ENCODE measurements at places on chromosomes 1 and 21. TPM values are rescaled to one million over a fixed set of nuclear protein-coding genes. Genes with fewer than 3 reads are reported as not detected.

LRRC7 gene
- 7.2 TPM for polyA plus RNA-seq

- DNase-seq = no peak
Observed at GRCh38 chr1:4452701-4453100, 201.7 kb upstream of the AJAP1 start.

OR6N1 gene
- not detected for polyA plus RNA-seq

DNA sequence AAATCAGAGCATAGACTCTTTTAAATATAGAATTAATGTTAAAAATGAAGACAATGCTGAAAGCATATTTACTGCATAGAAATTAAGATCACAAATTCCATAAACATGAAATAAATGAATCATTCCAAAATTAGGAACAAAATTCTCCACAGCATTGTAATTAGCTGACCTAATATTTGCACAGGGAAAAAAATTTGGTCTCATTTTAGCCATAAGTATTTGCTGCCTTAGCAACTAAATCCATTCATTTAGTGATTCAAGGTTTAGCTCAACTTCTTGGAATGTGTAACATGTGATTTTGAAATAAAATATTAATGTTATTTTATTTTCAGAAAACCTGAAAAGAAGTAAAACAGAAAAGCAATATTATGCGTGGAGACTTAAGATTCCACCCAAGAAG, 25.5 kb downstream of the ADAMTS5 start:
- DNase-seq = no peak

- no peak for DNase-seq
Observed at GRCh38 chr1:105544475-105544874, 1512.0 kb upstream of the PRMT6 start.

DNA sequence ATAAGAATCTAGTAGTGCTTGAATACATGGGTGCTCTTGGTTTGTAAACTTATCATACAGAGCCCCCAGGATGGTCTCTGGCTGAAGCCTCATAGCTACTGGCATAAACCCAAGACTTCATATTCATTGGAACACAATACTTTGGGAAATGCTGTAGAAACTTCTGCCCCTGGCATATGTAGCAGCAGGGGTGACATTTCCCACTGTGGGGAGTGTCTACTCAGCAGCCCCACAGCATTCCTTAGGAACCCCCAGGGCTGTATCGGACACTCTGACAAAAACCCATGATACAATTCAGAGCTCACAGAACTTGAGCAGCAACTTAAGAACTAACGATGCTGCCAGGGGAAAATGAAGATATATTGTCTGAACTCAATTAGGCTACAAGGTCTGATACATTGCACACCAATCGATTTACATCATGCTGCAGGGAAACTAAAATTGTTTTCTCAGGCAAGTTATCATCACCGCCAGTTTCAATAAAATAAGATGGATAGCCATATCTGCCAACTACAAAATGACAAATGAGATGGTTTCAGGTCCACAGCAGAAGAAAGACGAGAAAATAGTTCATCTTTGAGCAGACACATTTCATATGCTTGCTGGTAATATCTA, 181.1 kb upstream of the GREM2 start:
- no peak for DNase-seq

IFNAR1 gene
- polyA plus RNA-seq = 44.0 TPM

DNA sequence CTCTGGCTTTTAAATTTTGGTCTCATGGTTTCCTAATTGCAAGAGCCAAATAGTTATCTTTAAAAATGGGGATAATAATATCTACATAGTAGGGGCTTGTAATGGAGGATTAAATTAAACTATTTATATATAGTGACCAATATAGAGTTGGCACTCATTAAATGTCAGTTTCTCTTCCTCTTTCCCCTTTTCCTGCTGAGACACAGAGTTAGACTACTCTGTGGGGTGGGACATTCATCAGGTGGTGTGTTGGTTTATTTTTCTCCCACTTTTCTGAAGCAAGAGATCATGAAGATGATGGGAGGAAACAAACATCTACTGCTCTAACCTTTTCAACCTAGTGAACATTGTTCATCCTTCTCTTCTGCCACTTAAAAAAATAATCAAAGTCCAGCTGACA, 17.3 kb upstream of the RAP1A start:
- no peak for DNase-seq

GRCh38 chr1:244242446-244242845, 191.4 kb downstream of the ZBTB18 start:
- no peak for DNase-seq

DNA sequence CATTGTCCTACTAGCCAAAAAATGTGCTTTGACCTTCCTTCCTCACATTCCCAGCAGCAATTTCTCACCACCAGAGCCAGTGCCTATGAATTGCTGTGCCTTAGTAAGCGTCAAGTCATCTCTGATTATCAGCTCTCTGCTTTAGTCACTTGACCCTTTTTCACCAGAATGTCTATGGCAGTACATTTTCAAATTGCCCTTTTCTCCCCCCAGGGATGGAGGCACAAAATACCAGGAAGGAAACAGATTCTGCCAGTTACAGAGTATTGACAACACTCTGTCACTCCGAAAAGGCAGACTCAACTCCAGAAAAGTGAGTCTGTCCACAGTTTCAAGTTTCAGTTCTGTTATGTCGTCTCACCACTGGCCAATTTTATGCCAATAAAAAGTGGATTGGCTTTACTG, 167.4 kb downstream of the TNFSF18 start:
- DNase-seq = no peak

CORT gene
- 0.82 TPM for polyA plus RNA-seq

NHLH1 gene
- polyA plus RNA-seq = 0.23 TPM

DNA sequence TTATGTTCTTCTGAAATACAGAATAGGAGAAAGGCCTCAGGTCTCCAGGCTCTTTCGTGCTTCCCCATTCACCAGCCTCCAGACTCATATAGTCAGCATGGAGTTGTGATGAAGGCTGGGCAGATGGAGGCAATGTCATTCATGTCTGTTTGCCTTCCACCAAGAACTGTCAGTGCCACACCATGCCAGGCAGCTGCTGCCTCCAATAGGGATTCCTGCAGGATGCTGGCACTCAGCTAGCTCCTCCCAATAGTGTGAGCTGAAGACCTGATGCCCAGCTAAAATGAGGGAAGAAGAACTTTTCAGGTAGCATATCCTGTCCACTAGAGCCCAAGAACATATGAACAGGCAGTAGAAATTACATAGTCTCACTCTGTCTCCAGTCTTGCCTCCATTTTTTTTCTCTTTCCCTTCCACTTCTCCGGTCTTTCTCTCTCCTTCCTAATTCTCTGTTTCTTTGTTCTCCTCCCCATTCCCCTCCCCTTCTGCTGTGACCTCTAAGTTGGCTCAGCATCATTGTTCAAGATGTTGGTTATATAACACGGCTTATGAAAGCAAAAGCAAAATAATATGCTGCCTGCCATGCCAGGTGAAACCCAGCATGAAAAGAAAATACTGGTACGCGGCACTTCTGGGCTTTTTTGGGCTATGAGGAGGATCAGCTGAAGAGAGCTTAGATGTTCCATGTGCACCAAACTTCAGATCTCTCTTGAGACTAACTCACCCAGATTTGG, 17.3 kb downstream of the GLUL start:
- no peak for DNase-seq

GUCA2B gene
- polyA plus RNA-seq = not detected

- DNase-seq = no peak
Observed at GRCh38 chr1:21833392-21833976, 21.4 kb downstream of the LDLRAD2 start.

- DNase-seq = peak; percentile 33
Observed at GRCh38 chr1:185045814-185046492, 595 bp downstream of the RNF2 start.

- DNase-seq = no peak
Observed at GRCh38 chr1:56387071-56387740, 192.2 kb downstream of the PLPP3 start.

INAVA gene
- 39.4 TPM for polyA plus RNA-seq

KRTAP13-3 gene
- polyA plus RNA-seq = not detected

DNA sequence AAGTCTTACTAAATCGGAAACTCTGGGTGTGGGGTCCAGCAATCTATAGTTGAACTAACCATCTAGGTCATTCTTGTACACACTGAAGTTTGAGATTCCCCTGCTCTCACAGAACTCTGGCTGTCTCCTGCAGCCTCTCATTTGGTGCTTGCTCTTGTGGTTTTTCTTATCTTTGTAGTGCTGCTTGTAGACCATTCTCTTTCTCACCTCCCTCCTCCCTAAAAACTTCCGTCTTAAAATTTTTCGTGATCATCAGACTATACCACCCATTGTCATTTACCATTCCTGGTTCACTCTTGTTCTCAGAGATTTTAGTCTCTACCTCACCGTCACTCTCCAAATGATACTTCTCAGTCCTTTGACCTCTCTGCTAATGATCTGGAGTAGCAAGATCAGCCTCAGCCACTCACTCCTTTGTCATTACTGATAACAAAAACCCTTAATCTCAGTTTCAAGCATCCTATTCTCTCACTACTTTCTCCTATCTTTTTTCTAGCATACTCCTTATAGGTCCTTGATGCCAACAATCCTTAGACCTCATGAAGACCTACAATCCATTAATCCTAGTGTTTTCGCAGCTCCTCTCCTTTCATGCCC, 13.0 kb upstream of the EPHX4 start:
- DNase-seq = no peak

DNA sequence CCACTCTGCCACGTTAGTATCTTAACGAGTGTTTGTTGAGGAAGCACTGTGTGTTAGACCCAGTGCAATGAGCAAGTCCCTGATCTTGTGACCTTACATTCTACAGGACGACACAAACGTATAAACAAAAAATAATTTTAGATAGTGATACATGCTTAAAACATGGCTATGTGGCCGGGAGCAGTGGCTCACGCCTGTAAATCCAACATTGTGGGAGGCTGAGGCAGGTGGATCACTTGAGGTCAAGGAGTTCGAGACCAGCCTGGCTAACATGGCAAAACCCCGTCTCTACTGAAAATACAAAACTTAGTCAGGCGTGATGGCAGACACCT, 19.6 kb downstream of the MTX1 start:
- DNase-seq = no peak

- no peak for DNase-seq
Observed at GRCh38 chr1:209800984-209801834, 4.7 kb downstream of the IRF6 start.

- DNase-seq = no peak
Observed at GRCh38 chr1:210340311-210340710, 11.6 kb downstream of the HHAT start.

HSPA6 gene
- polyA plus RNA-seq = 0.34 TPM

LCE3E gene
- polyA plus RNA-seq = not detected

DNA sequence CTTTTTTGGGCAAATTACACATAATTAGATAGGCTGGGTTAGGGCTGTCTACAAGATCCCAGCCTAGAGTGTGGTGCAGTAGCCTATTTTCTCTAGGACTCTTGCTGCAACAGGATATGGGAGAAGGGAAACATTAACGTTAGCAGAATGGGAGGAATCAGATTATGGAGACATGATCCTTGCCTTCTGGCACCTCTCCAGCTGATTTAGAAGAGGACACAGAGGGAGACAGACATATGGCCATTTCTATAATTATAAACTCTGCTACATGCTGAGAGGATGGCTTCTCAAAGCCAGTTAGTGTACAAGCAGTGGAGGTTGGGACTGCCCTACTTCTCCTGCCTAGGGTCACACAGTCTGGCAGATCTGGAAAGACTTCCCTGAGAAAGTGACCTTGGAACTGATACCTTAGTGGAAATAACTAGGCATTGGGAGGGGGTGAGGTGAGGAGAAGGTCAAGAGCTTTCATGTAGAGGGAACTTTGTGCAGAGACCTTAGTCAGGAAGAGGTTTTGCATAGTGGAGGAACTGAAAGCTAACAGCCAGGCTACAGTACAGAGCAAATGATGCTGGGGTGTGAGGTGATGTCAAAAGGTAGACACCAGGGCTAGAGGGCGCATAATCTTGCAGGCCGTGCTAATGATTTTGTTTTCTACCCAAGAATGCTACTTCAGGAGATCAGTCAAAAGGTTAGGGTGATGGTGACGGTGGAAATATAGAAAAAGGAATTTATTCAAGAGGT, 1.2 kb upstream of the CD1D start:
- DNase-seq = no peak

DNA sequence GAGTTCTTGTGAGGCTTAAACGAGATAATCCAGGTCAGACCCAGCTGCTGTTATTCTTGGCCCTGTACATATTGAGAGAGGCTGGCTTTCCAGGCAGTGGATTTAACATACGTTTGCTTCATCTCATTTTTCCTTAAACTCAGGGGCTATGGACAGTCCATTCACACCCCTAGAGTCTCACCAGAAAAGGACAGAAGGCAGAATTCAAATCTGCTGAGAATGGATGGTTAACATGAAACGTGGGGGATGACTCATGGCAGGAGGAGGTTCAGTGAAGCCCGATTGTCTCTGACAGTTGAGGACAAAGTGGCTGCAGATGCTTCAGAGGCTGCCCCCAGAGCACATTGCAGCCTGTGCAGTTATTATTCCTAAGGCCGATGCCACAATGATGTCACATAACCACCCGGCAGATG, 39.5 kb downstream of the TGFB2 start:
- DNase-seq = no peak

CELA3A gene
- not detected for polyA plus RNA-seq

DNA sequence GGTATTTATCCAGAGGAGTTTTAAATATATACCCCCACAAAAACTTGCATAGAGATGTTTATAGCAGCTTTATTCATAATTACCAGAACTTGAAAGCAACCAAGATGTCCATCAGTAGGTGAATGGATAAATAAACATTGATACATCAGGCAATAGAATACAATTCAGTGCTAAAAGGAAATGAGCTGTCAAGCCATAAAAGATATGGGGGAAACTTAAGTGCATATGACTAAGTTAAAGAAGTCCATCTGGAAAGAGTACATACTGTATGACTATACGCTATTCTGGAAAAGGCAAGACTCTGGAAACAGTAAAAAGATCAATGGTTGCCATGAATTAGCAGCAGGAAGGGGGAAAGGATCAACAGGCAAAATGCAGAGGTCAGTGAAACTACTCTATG, 366.7 kb downstream of the HHIPL2 start:
- no peak for DNase-seq

GRCh38 chr1:50704126-50704525, 255.9 kb downstream of the FAF1 start:
- DNase-seq = peak; percentile 5

LENEP gene
- 0.31 TPM for polyA plus RNA-seq

MASP2 gene
- 6.0 TPM for polyA plus RNA-seq

DNA sequence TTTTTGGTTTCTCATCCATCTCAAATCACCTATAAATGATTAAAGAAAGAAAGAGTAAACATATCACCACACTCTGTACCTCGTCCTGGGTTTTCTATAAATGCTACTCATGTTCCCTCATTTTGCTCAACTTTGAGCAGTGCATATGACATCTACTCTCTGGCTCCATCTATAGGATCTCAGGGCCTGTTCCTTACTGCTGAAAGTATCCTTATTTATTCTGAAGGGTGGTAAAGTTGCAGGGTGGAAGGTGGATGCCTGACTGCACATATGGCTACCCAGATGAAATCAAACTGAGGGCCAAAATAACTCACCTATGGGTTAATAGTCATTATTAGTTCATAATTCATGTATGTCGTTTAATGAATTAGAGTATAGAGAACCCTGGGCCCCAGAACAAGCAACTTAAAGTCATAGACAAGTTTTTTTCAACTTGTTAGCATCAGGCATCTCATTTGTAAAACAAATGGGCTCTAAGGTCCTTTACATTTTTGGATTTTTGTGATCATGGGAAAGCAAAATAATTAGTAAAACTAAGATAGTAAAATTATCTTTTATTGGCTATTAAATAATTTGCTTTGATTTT, 46.5 kb downstream of the NCF2 start:
- peak; percentile 18 for DNase-seq

HMGCS2 gene
- polyA plus RNA-seq = 67.9 TPM

GRCh38 chr1:214899908-214900460, 182.6 kb upstream of the KCNK2 start:
- DNase-seq = no peak

NPPB gene
- not detected for polyA plus RNA-seq

Measured in right renal pelvis (tissue), 4 donors.